ENCODE measurements at places on chromosomes 12 and 14. TPM values are rescaled to one million over a fixed set of nuclear protein-coding genes. Genes with fewer than 3 reads are reported as not detected.

ANKRD33 gene
- not detected for total RNA-seq

- H3K4me3 ChIP-seq: peak overlapping the region; percentile 69
- H3K27me3 ChIP-seq: peaks cover 21% of the 10 kb centered on the region
- H3K4me1 ChIP-seq: peaks cover 11% of the 10 kb centered on the region
- no peak for DNase-seq
Measured at GRCh38 chr12:25960143-25960542, 1.7 kb downstream of the RASSF8 start.

DNA sequence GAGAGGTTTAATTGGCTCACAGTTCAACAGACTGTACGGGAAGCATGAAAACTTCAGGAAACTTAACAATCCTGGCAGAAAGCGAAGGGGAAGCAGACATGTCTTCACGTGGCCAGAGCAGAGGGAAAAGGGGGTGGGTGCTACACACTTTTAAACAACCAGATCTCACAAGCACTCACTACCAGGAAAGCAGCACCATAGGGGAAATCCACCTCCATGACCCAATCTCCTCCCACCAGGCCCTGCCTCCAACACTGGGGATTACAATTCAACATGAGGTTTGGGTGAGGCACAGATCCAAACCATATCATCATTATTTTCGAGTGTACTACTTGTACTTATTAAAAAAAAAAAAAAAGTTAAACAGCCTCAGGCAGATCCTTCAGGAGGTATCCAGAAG, 29.9 kb downstream of the RXYLT1 start:
- peaks cover 35% of the 10 kb centered on the region for H3K4me1 ChIP-seq
- DNase-seq: no peak
- no peaks in the 10 kb centered on the region for H3K27me3 ChIP-seq
- no peak overlapping the region for H3K4me3 ChIP-seq

DNA sequence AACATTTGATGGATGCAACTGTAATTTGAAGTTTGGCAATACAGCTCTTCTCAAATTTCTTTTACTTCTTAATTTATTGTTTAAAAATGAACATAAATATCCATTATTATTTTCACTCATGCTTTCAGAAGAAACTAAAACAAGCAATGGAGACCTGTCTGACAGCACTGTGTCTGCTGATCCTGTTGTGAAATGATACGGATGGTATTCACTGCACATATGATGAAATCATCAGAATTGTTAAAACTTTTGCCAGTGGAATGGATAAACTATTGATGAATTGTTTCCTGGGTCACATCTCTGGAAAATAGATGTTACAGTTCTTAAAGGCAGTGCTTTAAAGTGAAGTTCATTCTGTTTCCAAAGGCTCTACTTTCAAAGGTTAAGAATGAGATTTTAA, 59.2 kb downstream of the WASHC4 start:
- no peak overlapping the region for H3K4me3 ChIP-seq
- no peaks in the 10 kb centered on the region for H3K27me3 ChIP-seq
- DNase-seq: no peak
- peaks cover 40% of the 10 kb centered on the region for H3K36me3 ChIP-seq

FIGNL2 gene
- 0.76 TPM for total RNA-seq

- H3K4me3 ChIP-seq: peak overlapping the region; percentile 67
- H3K27ac ChIP-seq: peak overlapping the region; percentile 99
- H3K36me3 ChIP-seq: no peaks in the 10 kb centered on the region
Measured at GRCh38 chr12:131862084-131862441, 32.4 kb upstream of the ULK1 start.

DNA sequence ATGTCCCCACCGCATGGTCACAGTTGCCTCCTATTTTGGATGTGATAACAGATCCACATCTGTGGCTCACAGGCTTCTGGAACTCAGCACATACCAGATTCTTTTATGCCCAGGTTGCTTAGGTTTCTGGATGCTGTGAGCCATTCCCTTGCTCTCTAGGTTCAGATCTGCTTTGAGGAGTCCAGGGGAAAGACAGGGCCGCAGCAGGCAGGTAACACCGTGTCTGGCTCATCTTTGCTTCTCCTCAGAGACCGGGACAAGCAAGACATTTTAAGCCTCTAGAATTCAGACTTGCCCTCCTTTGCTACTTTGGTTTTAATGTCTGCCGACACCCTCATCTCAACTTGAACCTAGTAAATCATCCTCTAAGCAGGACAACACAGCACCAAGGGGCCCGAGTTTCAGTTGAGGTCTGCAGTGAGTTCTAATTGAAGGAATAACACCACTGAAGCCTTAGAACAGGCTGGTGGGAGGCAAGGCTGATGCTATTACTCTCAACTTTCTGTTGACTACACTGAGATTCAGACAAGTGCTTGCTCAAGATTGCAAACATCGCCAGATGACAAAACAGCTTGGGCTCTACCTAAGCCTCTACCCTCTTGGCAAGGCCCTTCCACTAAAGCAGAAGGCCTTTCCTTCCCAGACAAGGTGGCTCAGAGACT, 55.3 kb downstream of the MDM2 start:
- no peak overlapping the region for H3K27ac ChIP-seq
- DNase-seq: no peak
- peaks cover 2% of the 10 kb centered on the region for H3K27me3 ChIP-seq
- H3K36me3 ChIP-seq: no peaks in the 10 kb centered on the region
- no peaks in the 10 kb centered on the region for H3K4me1 ChIP-seq
- no peak overlapping the region for H3K4me3 ChIP-seq

GRCh38 chr14:29085546-29085945, 319.0 kb downstream of the FOXG1 start:
- no peaks in the 10 kb centered on the region for H3K4me1 ChIP-seq
- H3K27ac ChIP-seq: no peak overlapping the region
- no peaks in the 10 kb centered on the region for H3K27me3 ChIP-seq
- peak; percentile 39 for DNase-seq

DNA sequence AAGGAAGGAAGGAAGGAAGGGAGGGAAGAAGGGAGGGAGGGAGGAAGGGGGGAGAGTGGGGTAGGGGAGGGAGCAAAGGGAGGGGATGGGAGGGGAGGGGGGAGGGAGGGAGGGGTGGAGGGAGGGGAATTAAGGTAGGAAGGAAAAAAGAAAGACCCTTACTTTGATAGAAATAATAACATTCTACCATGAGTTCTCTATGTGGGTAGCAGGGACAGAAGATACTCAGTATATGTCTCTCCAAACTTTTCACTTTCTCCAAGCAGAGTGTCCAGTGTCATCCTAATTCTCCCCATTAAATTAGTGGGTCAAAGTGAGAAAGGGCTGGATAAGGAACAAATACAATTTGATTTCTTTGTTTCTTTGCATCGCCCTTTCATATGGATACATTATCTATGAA, 553.4 kb upstream of the USP15 start:
- H3K27ac ChIP-seq: no peak overlapping the region
- no peaks in the 10 kb centered on the region for H3K36me3 ChIP-seq
- H3K4me1 ChIP-seq: no peaks in the 10 kb centered on the region
- H3K4me3 ChIP-seq: no peak overlapping the region

DNA sequence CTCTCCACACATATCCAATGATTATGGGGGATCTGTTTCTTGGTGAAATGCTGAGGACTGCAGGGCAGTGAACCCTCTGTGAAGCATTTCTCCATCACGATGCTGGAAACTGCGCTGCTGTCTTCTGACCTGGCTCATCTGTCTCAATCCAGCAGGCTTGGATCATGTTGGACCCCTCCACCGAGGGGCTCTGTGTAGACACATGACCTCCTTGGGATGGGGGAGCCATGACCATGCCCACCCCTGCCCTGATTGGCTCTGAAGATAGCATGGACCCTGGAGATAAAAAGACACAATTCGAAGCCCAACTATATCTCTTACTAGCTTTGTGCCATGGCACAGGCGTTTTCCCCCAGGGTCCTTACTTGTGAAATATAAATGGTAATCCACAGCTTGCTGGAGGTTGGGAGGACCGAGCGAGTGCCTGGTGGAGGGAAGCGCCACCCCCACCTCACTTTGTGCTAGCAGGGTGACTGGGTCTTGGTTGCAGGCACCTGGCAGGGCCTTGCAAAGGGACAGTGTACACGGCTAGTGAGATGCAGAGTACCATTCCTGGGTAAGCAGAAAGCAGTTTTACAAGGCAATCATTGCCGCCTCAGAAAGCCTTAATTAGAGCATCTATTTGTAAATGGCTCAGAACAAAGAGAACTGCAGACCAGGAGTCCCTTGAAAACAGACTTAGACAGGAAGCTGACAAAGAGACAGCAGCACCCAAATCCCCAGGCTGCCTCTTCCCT, 2.4 kb upstream of the KRT83 start:
- no peak for DNase-seq
- no peak overlapping the region for H3K27ac ChIP-seq
- peaks cover 10% of the 10 kb centered on the region for H3K27me3 ChIP-seq
- no peak overlapping the region for H3K4me3 ChIP-seq

GRCh38 chr14:38971258-38971921, 131.6 kb downstream of the SEC23A start:
- H3K4me3 ChIP-seq: no peak overlapping the region
- no peak for DNase-seq
- no peak overlapping the region for H3K27ac ChIP-seq
- H3K4me1 ChIP-seq: no peaks in the 10 kb centered on the region
- no peaks in the 10 kb centered on the region for H3K27me3 ChIP-seq

SIVA1 gene
- 186 TPM for total RNA-seq

DNA sequence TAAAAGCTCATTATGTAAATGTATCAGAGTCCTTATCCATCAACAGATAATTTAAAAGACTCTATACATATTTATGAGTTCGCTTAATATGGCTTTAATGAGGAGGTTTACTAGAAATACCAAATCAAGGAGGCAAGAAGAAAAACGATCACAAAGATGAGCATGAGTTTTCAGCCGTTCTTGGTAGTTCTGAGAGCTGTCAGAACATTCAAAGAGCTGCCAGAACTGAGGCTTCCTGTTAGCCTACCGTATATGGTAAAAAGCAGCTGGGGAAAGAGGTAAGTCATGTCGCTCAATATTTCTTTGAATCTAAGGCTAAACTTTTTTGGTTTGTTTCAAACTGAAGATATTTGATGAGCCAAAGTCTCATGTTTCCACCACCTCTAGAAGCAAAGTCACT, 115.3 kb upstream of the PLXNC1 start:
- no peak overlapping the region for H3K27ac ChIP-seq
- H3K4me1 ChIP-seq: peaks cover 15% of the 10 kb centered on the region
- no peaks in the 10 kb centered on the region for H3K27me3 ChIP-seq
- no peak overlapping the region for H3K4me3 ChIP-seq

- H3K27ac ChIP-seq: no peak overlapping the region
- H3K27me3 ChIP-seq: no peaks in the 10 kb centered on the region
- H3K4me3 ChIP-seq: no peak overlapping the region
- 0 out of 3 replicates have a peak, but pooled peaks cover 5% of the 10 kb centered on the region for H3K36me3 ChIP-seq
Measured at GRCh38 chr14:71645656-71646055, 286.6 kb upstream of the RGS6 start.

IFI27 gene
- total RNA-seq: 2.0 TPM

PPFIA2 gene
- total RNA-seq: not detected

- H3K4me3 ChIP-seq: no peak overlapping the region
- no peaks in the 10 kb centered on the region for H3K36me3 ChIP-seq
- no peaks in the 10 kb centered on the region for H3K4me1 ChIP-seq
- H3K27me3 ChIP-seq: no peaks in the 10 kb centered on the region
- no peak for DNase-seq
Measured at GRCh38 chr12:27176765-27177164, 67.3 kb upstream of the STK38L start.

ZNF10 gene
- 8.9 TPM for total RNA-seq

- H3K27me3 ChIP-seq: no peaks in the 10 kb centered on the region
- H3K4me3 ChIP-seq: peak overlapping the region; percentile 65
- H3K36me3 ChIP-seq: no peaks in the 10 kb centered on the region
- no peak for DNase-seq
Measured at GRCh38 chr12:26833743-26834490, 923 bp upstream of the ITPR2 start.

DNA sequence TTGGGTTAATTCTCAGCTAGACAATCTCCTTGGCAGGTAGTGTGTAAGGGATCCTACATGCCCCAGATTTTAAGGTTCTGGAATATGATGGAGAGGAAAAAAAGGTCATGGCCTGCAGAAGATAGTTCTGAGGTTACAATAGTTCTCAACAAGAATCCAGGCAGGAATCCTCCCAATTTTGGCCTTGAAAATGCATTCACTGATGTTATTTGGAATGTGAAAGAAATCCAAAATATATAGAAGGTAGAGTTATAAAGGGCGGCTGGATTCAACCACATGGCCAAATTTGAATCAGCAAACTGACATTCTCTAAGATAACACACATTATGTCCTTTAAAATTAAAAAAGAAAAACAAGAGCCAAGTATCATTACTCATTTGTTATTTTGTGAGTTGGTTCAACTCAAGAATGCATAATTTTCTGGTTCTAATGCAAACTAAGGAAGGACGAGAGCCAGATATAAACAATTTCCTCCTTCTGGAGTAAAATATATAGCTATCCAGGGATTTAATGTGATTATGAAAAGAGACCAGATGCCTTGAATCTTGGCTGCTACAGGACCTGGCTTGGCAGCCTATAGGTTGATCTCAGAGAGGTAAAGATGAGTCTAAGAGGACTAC, 177.0 kb upstream of the G2E3 start:
- H3K27me3 ChIP-seq: no peaks in the 10 kb centered on the region
- H3K36me3 ChIP-seq: no peaks in the 10 kb centered on the region
- H3K27ac ChIP-seq: no peak overlapping the region
- H3K4me1 ChIP-seq: no peaks in the 10 kb centered on the region
- no peak overlapping the region for H3K4me3 ChIP-seq

DNA sequence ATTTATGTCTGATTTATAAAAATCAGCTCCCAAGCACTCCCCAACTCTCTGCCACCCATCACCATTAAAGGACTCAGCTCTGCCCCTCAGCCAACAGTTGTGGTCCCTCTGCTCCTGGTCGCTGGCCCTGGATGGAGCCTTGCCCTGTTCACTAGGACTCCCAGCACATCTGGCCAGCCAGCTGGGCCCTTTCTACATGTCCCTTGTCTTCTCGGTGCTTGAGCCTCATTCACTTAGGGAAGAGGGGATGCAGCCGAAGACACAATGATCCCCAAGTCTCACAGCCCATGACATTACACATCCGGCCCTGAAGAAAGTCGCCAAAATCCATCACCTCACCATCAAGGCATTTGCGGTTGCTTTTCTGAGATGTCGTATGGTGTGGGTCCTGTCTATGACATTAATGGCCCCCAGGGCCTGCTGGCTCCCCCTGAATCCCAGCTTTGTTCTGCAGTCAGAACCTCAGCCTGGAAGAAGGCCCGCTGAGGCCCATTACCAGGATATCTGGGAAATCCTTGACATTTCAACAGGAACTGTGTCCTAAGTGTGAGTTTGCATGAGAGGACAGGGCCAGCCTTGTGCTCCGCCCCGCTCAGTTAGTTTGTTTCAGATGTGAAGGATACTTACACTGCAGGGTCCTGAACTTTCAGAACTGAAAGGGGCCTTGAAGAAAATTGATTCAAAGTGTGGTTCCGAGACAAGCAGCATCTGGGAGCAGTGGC, 19.1 kb downstream of the TSPAN11 start:
- H3K4me3 ChIP-seq: no peak overlapping the region
- H3K36me3 ChIP-seq: no peaks in the 10 kb centered on the region
- H3K27ac ChIP-seq: no peak overlapping the region
- H3K27me3 ChIP-seq: no peaks in the 10 kb centered on the region

- H3K36me3 ChIP-seq: peaks cover 8% of the 10 kb centered on the region
- H3K4me1 ChIP-seq: peaks cover 32% of the 10 kb centered on the region
- peak; percentile 84 for DNase-seq
Measured at GRCh38 chr12:79662046-79662811, 28.5 kb downstream of the PAWR start.

ASB2 gene
- 0.46 TPM for total RNA-seq

MEG3 gene
- total RNA-seq: not detected

Data from HepG2 (cell line).